ENCODE measurements at places on chromosomes 2 and 18.

- DNase-seq = no peak
Measured at GRCh38 chr2:37630301-37630700, 41.1 kb downstream of the CDC42EP3 start.

DNA sequence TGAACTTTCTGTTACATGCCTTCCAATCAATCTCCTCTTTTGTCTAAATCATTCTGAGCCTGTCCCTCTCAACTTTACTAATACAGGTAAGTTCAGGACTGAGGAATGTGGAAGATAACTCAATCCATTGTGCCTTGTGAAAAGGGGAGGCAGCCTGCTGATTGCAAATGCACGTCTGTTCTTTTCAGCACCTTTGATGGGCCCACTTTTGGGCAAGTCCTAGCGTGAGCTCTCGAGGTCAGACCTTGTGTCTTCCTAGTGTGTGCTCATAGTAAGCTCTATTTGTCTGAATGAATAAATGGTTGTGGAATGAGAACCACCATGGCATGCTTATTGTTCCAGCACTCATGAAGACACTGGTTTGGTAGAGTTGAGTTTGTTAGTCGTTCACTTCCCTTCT lies 50.4 kb upstream of the REL start:
- DNase-seq = no peak

GRCh38 chr2:152510621-152511020 lies 175.6 kb downstream of the FMNL2 start:
- no peak for DNase-seq

GRCh38 chr2:209990838-209991237 lies 11.6 kb upstream of the RPE start:
- no peak for DNase-seq

- DNase-seq = no peak
Measured at GRCh38 chr2:218393750-218394290, 5.8 kb upstream of the CTDSP1 start.

- DNase-seq = no peak
Measured at GRCh38 chr2:12764849-12765605, 48.3 kb downstream of the TRIB2 start.

DNA sequence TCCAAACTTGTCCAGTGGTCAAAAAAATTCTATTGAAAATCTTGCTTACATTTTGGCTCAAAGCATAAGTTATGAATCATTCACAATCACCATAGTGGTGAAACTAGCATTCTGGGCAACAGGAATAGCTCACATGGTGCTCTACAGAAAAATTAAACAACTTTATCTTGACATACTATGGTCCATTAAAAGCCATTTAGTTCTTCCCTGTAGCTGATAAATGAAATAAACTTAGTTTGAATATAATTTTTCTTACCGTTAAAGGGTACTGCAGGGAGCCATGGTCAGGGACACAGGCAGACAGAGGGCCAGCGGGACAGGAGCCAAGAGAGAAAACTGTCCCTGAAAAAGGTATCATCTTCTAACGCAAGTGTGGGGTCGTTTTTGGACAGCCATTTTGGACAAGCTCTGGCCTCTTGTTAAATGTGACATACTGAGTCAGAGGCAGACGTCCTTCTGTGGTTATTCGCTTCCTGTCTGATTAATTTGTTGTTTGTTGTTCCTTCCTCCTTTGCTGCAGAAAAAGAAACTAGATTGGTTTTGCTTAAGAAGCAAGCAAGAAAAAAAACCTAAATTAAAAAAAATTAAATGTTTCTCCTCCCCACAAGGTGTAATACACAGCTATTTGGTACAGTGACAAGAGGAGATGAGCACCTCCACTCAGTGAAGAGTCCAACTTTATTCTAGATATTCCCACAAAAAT lies at the start of gene WIPF1:
Gene WIPF1 (minus strand): TSS at position 460 of the 703 bp plus-strand sequence. CDS start 12,231 bp downstream, outside the sequence.
- DNase-seq = peak; percentile 89

DNA sequence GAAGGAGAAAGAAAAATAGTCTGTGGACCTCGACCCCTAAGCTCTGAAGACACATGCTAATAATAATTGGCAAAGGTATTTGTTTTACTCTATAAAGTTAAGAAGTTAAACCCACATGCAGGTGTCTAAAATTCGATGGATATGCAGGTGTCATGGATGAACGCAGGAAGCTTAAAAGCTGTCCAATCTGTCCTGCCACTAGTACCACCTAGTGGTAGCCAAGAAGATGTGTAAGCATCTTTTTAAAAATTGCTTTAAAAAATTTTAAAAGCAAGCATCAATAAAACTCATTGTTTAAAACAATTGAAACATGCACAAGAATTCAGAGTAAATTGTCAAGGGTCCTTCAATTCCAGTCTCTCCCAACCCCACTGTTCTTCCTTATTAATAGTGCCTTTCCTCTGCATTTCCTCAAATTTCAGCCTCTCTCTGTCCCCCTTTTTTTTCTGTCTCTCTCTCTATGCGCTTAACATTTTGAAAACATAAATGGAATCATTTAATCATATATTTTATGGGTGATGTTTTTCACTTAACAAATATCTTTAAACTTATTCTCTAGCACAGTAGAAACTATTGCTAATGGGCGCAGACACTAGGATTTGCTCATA lies 30.6 kb upstream of the PPP3R1 start:
- peak; percentile 51 for DNase-seq

- DNase-seq = peak; percentile 72
Measured at GRCh38 chr2:43221124-43221762, 5.2 kb downstream of the ZFP36L2 start.

GRCh38 chr2:183091954-183092345 lies 13.4 kb downstream of the DUSP19 start:
- DNase-seq = no peak

DNA sequence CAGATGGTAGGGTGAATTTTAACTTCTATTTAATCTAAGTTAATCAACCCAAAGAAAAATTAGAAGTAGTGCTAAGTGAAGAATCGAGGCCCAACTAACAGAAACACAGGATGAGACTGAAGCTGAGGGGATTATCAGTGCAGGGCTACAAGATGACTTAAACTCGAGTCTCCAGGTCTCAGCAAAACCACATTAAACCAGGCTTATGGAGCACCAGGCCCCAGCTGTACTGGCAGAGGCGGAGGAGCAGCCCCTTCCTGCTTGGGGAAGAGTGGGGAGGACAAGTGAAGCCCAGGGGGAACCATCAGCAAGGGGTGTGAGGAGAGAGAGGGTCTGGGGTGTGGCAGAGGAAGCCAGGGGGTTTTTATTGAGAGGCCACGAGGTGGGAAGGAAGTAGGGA lies 135.9 kb upstream of the EPAS1 start:
- DNase-seq = no peak

- DNase-seq = no peak
Measured at GRCh38 chr2:203706403-203706802, at the start of gene CD28. Gene CD28, plus strand, starts transcription at chr2:203706639. Its CDS starts 58 bp downstream, at chr2:203706697.

- DNase-seq = no peak
Measured at GRCh38 chr2:177187631-177188312, 24.8 kb upstream of the HNRNPA3 start.

GRCh38 chr2:174038462-174038861 lies 73.3 kb upstream of the SP3 start:
- DNase-seq = no peak

GRCh38 chr2:107383691-107384090 lies 443.0 kb upstream of the RGPD4 start:
- DNase-seq = no peak
